GM03348 (cell line): ENCODE measurements at places on chromosomes 6 and 20.

GRCh38 chr6:156740604-156741003 is 36.6 kb upstream of the ARID1B start:
- no peak for DNase-seq

- DNase-seq: peak; percentile 79
Measured at GRCh38 chr20:33933469-33933909, 60.2 kb upstream of the RALY start.

- DNase-seq: no peak
Measured at GRCh38 chr20:37711994-37712964, 18.4 kb downstream of the CTNNBL1 start.

DNA sequence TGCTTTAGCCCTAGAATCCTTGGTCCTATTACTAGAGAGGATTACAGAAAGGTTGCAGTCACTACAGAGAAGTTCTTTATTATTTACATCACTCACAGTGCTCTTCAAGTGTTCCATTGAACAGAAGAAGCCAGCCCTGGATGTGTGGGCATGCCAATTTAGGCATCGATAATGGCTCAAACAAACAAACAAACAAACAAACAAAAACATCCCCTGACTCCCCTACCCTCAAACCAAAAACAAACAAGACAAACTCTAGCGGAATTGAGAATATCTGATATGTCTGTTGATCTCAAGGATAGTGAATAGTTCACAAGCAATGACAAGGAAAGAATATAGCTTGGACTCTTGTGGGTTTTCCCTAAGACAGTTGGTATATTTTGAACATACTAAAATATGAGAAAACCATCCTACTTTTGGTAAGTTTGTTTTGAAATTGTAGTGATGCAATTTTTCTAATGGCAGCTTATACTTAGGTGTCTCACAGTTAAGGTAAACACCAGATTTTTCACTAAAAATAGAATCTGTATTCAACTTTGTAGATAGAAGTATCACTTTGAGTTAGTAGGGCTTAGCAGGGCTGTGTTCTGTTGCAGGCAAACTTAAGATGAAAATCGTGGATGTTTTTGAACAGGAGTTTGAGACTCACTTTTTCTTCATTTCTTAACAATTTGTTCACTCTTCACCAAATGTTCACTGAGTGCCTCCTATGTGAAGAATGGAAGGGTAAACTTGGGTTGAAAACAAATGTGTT is 92.8 kb upstream of the FAM184A start:
- DNase-seq: no peak

- no peak for DNase-seq
Measured at GRCh38 chr20:19996917-19997316, 20.2 kb upstream of the NAA20 start.
